Cardiac ventricle fibroblast (primary cell): ENCODE measurements at places on chromosomes 7 and 10. TPM values are rescaled to one million over a fixed set of nuclear protein-coding genes. Genes with fewer than 3 reads are reported as not detected.

The PRKAR1B gene
- total RNA-seq: 7.5 and 9.4 TPM in 2 replicates

The POR gene
- 81.1 and 89.7 TPM in 2 replicates for total RNA-seq

The ECHDC3 gene
- total RNA-seq: 24.9 and 29.6 TPM in 2 replicates

The SLC18A3 gene
- total RNA-seq: not detected in 2 replicates

The CPXM2 gene
- 0.75 and 1.7 TPM in 2 replicates for total RNA-seq

The TEX36 gene
- not detected in 2 replicates for total RNA-seq

The TMEM225B gene
- total RNA-seq: 0.87 TPM in 1 of 2 replicates, not detected in the other

The TRIL gene
- 11.4 and 11.6 TPM in 2 replicates for total RNA-seq

The PRLHR gene
- not detected in 2 replicates for total RNA-seq

The GPER1 gene
- total RNA-seq: 5.6 and 7.6 TPM in 2 replicates

The CALHM3 gene
- total RNA-seq: not detected in 2 replicates

The BMPR1A gene
- 21.6 and 25.3 TPM in 2 replicates for total RNA-seq

The ARHGAP12 gene
- total RNA-seq: 12.4 and 16.6 TPM in 2 replicates

The TDRD1 gene
- 1.2 and 1.7 TPM in 2 replicates for total RNA-seq

The SYCE1 gene
- total RNA-seq: 0.05 TPM in 1 of 2 replicates, not detected in the other

The AKR1C2 gene
- 141 and 144 TPM in 2 replicates for total RNA-seq

The C10orf67 gene
- total RNA-seq: not detected in 2 replicates

The FGFBP3 gene
- 0.05 TPM in 1 of 2 replicates, not detected in the other for total RNA-seq

The OPALIN gene
- not detected in 2 replicates for total RNA-seq

The GRM3 gene
- total RNA-seq: not detected in 2 replicates

The ZPBP gene
- total RNA-seq: not detected in 2 replicates

The LIPF gene
- not detected in 2 replicates for total RNA-seq

The MYH16 gene
- not detected in 2 replicates for total RNA-seq

The TLX1 gene
- not detected in 2 replicates for total RNA-seq

The GPR26 gene
- total RNA-seq: not detected in 2 replicates

The PGAM2 gene
- total RNA-seq: not detected in 2 replicates

The KIF5B gene
- 43.3 and 49.6 TPM in 2 replicates for total RNA-seq

The ACHE gene
- not detected in 2 replicates for total RNA-seq

The COL17A1 gene
- total RNA-seq: 0.15 and 0.19 TPM in 2 replicates

The BAIAP2L1 gene
- 1.6 and 4.4 TPM in 2 replicates for total RNA-seq

The RBP3 gene
- not detected in 2 replicates for total RNA-seq
